Substantia nigra (tissue), 51 donors: ENCODE measurements at places on chromosomes 3 and 15.

- peak; percentile 67 for DNase-seq
Measured at GRCh38 chr3:51338632-51339031, 46.5 kb upstream of the MANF start.

- no peak for DNase-seq
Measured at GRCh38 chr3:186915806-186916796, 14.2 kb upstream of the ST6GAL1 start.

DNA sequence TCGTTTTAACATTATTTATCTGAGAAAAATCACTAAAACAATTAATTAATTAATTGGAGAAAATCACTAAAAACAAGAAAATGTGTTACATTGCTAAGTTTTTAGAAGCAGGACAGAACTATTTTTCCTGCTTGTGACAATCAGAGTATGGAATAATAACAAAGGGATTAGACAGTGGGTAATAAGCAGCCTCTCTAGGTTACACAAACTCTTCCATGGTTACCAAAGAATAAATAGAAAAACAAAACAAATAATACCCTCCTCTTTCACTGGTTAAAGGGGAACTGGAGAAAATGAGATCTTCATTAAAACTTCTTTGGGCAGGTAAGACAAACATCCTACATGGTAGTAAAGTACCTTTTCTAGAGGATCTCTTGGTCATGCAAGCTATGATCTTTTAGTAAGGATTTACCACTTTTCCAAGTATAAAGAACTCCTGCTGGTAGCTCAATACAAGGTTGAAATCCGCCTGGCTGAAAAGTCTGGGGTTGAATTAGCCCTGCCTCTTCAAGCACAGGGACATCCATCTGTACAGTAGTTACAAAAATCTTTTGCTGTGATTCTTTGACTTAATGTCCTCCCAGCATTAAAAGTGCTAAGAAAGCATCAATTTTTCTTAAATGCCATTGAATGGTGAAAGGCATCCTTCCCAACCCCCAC, 2.5 kb upstream of the PLCH1 start:
- DNase-seq: no peak

DNA sequence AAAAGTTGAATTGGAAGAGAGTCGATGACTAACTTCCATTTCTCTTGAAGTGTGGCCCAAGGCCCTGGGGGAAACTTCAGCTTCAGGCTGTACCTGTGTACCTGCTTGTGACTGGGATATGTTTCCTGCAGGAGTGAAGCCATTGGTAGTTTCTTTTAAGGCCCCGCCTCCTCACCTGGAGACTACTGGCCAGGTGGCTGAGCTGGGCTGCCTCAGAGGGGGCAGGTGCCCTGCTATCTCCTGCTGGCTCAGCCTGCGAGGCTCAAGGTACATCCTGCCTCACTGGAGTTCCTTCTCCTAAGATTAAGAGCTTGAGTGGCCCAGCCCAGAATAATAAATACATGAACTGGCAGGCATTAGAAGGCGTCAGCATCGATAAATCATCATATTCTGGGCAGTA, 121.6 kb upstream of the ROPN1 start:
- no peak for DNase-seq

- no peak for DNase-seq
Measured at GRCh38 chr3:83633758-83634157, 1325.0 kb upstream of the CADM2 start.

GRCh38 chr3:183775781-183776180, 49.6 kb downstream of the MAP6D1 start:
- no peak for DNase-seq

GRCh38 chr3:127419182-127419581, 131.3 kb upstream of the PRR20G start:
- DNase-seq: no peak

DNA sequence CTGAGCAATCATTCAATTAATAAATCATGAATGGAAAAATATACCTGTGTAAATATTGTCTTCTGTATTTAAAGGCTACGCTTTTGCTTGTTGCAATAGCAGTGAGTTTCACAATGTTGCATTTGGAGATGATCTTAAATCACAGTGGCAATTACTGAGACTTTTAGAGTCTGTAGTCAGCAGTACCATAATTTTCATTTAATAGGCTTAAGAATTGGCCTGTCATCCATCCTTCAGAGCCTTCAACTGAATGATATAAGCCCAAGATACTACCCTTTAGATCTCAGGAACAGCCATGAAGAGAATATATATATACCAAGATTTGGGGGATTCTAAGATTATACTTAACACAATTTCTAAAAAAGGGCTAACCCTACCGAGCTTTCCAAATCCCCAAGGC, 458.1 kb downstream of the GBE1 start:
- no peak for DNase-seq

- no peak for DNase-seq
Measured at GRCh38 chr15:96326328-96327154, 4.0 kb upstream of the NR2F2 start.
